NCI-H187 treated with DMSO at 0.1 percent for 48 hours (cell line): ENCODE measurements at places on chromosomes 4 and X.

DNA sequence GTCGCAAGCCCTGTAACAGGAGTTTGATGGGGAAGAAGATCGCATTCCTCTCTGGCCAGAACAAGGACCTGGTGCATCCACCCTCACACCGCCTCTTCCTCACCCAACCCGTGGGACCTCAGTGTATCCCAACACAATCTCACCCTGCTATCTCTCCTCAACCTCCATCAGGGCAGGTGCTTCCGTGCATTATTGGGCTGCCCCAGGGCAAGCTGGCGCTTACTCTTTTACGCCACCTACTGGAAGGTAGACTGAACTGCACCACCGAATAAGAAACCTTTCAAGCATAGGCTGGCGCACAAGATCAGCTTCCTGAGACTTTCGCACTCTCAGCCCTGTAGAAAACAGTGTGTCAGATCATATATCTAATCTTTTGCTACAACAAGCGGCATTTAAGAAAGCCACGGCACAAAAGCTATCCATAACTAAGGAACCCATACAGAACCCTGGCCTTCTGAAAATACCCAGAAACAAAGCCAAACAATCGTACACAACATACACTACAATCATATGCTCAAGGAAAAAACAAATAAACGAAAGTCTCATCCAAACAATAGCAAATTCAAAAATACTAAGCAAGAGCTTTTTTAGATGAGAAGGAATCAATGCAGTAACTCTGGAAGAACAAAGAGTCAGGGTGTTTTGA lies 209.3 kb downstream of the UGT8 start:
- no peak for DNase-seq

- DNase-seq = no peak
These were observed 4.0 kb upstream of the PCDH7 start for GRCh38 chr4:30716158-30716557.

DNA sequence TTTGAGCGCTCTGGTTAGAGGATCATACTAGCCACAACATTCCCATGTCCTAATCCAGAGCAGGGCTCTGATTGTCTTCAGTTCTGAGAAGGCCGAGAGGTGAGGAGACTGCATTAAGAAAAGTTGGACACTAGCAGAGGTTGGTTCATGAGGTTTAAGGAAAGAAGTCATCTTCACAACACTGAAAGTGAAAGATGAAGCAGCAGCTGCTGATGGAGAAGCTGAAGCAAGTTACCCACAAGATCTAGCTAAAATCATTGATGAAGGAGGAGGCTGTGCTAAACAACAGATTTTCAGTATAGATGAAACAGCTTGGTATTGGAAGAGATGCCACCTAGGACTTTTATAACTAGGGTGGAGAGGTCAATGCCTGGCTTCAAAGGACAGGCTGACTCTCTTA lies 36.8 kb downstream of the RAP1GDS1 start:
- DNase-seq = no peak

DNA sequence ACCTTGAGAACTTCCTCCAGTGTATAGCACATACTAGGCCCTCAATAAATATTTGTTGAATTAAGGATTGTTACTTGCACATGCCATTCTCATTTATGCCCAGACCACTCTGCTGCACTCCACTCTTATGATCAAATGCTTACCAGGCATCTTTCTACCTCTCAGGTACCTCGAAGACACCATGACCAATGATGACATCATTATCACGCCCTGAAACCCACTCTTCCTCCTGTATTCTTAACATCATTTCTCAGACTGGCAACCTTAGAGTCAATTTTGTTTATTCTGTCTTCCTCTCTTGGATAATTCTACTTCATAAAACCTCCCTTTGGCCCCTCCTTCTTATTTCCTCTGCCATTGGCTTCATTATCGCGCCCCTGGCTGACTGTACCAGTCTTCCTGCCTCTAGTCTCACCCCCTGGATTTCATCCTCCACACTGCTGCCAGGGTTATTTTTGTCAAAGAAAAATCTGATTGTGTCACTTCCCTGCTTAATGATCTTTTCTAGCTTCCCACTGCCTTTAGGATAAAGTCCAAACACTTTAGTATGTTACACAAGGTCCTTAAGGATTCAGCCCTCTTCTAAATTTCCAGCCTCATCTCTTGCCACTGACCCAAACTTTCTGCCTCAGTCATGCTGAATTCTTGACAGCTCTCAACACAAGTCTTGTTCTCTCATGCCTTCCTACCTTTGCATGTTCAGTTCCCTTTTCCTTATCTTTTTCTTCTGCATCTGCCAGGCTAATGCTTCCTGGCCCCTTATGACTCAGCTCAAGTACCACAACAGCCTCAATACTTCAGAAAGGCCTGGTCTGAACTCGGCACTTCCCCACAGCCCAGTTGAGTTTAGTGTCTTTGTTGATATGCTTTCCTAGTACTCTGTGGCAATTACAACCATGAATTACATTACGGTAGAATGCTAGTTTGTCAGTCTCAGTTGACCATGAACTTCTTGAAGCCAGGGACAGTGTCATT lies 45.8 kb downstream of the HDAC8 start:
- no peak for DNase-seq

- DNase-seq = no peak
These were observed 16.6 kb downstream of the DCUN1D4 start for GRCh38 chr4:51859476-51860031.

DNA sequence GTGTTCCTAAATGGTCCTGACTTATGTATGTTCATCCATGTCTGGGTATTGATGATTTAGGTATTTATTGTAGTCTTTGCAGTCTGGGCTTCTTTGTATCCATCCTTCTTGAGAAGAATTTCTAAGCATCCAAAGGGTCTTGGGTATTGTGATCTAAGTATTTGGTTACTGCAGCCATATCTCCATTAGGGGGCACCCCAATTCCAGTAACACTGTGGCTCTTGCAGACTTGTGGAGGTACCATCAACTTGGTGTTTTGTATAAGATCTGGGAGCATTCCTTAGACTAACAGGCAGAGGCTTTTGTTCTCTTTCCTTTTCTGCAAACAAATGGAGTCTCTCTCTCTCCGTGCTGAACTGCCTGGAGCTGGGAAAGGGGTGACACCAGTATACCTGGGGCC lies 113.7 kb upstream of the NEXMIF start:
- DNase-seq = no peak

GRCh38 chr4:13248621-13249298 lies 235.4 kb downstream of the RAB28 start:
- no peak for DNase-seq

DNA sequence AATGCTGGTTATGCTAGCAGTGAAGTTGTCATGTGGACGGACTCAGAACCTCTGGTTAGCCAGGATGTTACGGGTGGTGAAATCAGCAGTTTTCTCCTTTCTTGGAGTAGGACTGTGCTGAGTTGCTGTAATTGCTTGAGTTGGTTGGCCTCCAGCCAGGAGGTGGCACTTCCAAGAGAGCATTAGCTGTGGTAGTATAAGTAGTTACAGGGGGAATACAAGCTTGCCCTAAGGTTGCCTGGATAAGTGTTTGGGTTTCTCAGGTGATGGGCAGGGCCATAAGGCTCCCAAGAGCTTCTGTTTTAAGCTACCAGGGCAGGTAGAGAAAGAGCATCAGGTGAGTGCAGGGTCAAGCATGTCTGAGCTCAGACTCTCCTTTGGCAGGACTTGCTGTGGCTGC lies 103.0 kb downstream of the ZNF518B start:
- no peak for DNase-seq

GRCh38 chr4:42078184-42078801 lies 74.2 kb downstream of the BEND4 start:
- no peak for DNase-seq

- no peak for DNase-seq
These were observed 54.2 kb upstream of the MGST2 start for GRCh38 chr4:139611391-139611790.

GRCh38 chrX:100649550-100650356 lies 5.8 kb downstream of the SRPX2 start:
- DNase-seq = no peak

DNA sequence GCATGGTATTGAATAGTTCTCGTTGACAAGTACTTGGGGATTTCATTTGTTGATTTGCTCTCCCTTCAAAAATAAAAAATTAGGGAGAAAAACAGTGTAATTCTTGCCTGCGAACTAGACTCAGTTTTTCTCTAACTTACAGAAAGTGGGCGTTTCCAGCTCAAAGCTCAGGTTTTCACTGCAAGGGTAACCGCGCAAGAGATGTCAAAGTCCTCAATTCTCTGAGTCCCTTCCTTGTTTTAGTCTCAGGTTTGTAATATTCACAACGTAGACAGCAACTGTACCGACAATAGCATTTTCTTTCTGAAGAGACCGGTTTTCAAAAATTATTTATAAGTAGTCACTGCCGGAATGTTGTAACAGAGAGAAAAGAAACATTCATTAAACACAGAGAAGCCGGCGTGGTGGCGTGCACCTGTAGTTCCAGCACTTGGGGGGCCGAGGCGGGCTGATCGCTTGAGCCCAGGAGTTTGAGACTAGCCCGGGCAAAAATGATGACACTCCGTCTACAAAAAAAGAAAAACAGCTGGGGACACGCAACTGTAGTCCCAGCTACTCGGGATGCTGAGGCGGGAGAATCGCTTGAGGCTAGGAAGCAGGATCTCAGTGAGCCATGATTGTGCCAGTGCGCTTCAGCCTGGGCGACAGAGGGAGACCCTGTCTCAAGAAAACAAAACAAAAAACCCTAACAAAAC lies 774 bp downstream of the ZCCHC4 start:
- no peak for DNase-seq
